ENCODE measurements at places on chromosomes 5 and 9. TPM values are rescaled to one million over a fixed set of nuclear protein-coding genes. Genes with fewer than 3 reads are reported as not detected.

The PCDHGB6 gene
- 0.06 TPM for total RNA-seq

The MEGF10 gene
- not detected for total RNA-seq

The ELP1 gene
- total RNA-seq = 34.1 TPM

The KIF4B gene
- 0.04 TPM for total RNA-seq

The TMEM252 gene
- total RNA-seq = not detected

The LRRC70 gene
- 0.29 TPM for total RNA-seq

The C5 gene
- total RNA-seq = 1.2 TPM

The EPB41L4A gene
- 0.04 TPM for total RNA-seq

The RPS23 gene
- total RNA-seq = 2,212 TPM

The JAK2 gene
- total RNA-seq = 29.2 TPM

The MORN5 gene
- total RNA-seq = not detected

The RNF183 gene
- total RNA-seq = not detected

The NLN gene
- total RNA-seq = 33.4 TPM

The CD274 gene
- 20.3 TPM for total RNA-seq

The WNK2 gene
- total RNA-seq = 0.31 TPM

The DMRT3 gene
- total RNA-seq = not detected

The OR1Q1 gene
- total RNA-seq = not detected

The SPATA31D4 gene
- not detected for total RNA-seq

The RNF14 gene
- total RNA-seq = 45.9 TPM

The OTP gene
- not detected for total RNA-seq

The SLC6A7 gene
- not detected for total RNA-seq

The ADGRD2 gene
- total RNA-seq = not detected

The FGF10 gene
- total RNA-seq = not detected

The FAM151B gene
- total RNA-seq = 0.42 TPM

The PLAC8L1 gene
- 0.71 TPM for total RNA-seq

The N4BP3 gene
- total RNA-seq = 7.0 TPM

The SH3RF2 gene
- total RNA-seq = not detected

The PCDHGB1 gene
- total RNA-seq = not detected

The KCNV2 gene
- not detected for total RNA-seq

The IL33 gene
- not detected for total RNA-seq

The CCDC107 gene
- 17.1 TPM for total RNA-seq

The KIF27 gene
- 3.7 TPM for total RNA-seq

The GRIA1 gene
- not detected for total RNA-seq

The PHPT1 gene
- 104 TPM for total RNA-seq

The CATSPER3 gene
- 0.17 TPM for total RNA-seq

The CER1 gene
- total RNA-seq = not detected

The SLC6A19 gene
- total RNA-seq = not detected

The BTNL3 gene
- not detected for total RNA-seq

The GABBR2 gene
- not detected for total RNA-seq

The CAVIN4 gene
- total RNA-seq = 0.21 TPM

The PCDHGA11 gene
- not detected for total RNA-seq

The HRCT1 gene
- not detected for total RNA-seq

The CD180 gene
- not detected for total RNA-seq

The ZNF454 gene
- not detected for total RNA-seq

The C9orf50 gene
- not detected for total RNA-seq

The SPINK6 gene
- total RNA-seq = not detected

The STPG3 gene
- not detected for total RNA-seq

The NPDC1 gene
- total RNA-seq = 28.2 TPM

The ACTBL2 gene
- not detected for total RNA-seq

The PCDHGB3 gene
- 0.17 TPM for total RNA-seq

The FCN2 gene
- total RNA-seq = not detected

The SELENOP gene
- not detected for total RNA-seq

The STXBP1 gene
- 22.8 TPM for total RNA-seq

The TMOD1 gene
- total RNA-seq = 1.2 TPM

The GNAQ gene
- 18.2 TPM for total RNA-seq

The SPINK13 gene
- not detected for total RNA-seq

The ASPN gene
- not detected for total RNA-seq

The TEX48 gene
- not detected for total RNA-seq

The HAPLN1 gene
- total RNA-seq = not detected
